ENCODE measurements at places on chromosomes 5 and 9.

DNA sequence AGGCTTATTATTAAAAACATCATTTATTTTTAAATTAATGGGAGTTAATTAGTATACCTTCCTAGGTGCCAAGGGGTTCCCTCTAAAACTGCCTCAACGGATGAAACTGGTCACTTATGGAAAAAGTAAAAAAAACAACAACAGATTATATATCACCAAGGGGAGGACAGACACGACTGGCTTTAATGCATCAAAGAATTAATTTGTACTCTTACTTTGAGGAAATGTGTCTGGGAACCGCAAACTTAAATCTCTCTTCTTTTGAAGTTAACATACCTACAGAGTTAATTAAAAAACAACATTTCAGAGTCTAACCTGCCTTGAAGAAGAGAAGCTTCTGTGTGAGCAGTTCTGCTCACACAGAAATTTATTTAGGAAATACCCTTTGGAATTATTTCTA, 354.6 kb downstream of the LRRC70 start:
- DNase-seq, result no peak

GRCh38 chr9:107484117-107484723, 5.3 kb downstream of the KLF4 start:
- peak; percentile 62 for DNase-seq

GRCh38 chr9:75824816-75825568, 65.5 kb upstream of the PCSK5 start:
- no peak for DNase-seq

DNA sequence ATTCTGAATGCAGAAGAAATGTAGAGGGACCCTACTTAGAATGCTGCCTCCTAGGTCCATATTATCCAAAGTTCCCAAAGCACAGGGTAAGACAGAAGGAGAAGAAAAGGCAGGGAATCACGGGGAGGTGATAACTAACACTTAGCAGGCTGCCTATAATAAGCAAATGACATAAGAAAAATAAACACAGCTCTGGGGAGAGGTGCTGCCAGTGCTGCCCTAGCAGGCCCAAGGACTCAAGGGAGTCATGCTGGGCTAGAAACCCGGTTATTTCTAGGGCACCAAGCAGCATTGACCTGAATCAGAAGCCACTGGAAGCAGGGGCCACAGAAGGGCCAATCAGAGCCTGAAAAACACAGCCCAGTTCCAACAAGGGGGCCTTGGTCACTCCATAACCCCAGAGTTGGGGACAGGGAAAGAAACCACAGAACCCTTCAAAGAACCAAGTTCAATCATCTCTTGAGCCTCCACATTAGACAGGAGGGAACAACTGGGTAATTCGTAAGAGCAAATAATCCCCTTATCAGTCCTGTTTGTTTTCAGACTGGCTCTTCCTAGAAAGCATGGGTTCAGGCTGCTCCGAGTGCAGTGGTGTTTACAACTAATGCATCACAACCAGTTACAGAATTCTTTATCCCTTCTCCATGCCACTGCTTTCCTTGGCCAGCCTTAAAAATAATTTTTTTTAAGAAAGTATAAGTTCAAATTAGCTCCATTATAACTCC, 24.0 kb downstream of the NRG2 start:
- DNase-seq, result no peak

- no peak for DNase-seq
Observed at GRCh38 chr5:127935398-127935797, 148.2 kb upstream of the SLC12A2 start.

GRCh38 chr9:28135549-28135948, 562.3 kb upstream of the C9orf72 start:
- no peak for DNase-seq

DNA sequence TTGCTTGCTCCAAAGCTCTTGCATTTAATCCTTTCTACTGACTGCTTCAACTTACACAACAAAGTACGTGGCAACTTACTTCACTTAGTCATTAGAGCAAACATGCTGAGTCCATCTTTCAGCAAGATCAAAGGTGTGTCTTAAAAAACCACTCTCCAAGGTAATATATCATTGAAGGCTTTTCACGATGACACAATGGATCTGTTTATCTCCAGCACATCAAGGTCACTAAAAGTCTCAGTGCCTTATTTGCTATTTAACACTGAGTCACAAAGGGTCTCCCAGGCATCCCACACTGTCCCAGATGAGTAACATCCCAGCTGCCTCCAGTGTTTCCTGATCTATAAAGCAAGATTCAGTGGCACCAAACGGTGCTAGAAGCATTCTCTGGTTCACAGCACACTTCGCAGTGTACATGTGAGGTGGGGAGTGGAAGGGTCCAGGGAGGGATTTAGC, 3.7 kb upstream of the CLK4 start:
- DNase-seq, result peak; percentile 43

DNA sequence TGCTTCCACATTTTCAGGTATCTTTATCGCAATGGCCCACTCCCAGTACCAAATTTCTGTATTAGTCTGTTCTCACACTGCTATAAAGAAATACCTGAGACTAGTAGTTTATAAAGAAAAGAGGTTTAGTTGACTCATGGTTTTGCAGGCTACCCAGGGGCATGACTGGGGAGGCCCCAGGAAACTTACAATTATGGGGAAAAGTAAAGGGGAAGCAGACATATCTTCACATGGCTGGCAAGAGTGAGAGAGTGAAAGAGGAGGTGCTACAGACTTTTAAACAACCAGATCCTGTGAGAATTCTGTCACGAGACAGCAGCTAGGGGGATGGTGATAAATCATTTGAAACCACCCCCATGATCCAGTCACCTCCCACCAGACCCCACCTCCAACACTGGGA, 238.2 kb upstream of the DMAC1 start:
- DNase-seq, result no peak

- DNase-seq, result peak; percentile 79
Observed at GRCh38 chr5:93236807-93237421, 344.1 kb downstream of the NR2F1-AS1 start.

DNA sequence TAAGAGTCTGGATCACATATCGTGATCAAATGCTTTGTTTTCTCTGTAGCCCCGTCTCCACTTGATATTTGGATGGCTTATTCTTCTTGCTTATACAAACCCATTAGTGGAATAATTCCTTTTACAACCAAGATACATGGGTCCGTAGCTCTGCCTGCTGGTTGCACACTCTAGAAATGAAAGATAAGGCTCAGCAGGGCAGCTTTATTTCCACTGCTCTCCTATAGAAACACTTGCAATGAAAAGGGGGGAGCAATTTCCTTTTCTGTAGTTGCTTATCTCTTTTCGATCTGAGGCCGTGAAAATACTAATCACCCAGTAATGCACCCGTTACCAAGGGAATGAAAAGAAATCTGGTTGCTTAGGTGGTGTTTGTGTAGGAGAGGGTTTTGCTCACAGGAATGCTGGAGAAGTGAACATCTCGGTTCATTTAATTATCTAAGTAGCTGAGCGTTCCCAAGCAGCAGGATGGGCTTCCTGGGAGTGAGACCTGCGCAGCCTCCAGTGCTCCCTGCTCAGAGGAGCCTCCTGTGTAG, 131.7 kb downstream of the ADAMTS16 start:
- peak; percentile 17 for DNase-seq

- DNase-seq, result no peak
Observed at GRCh38 chr9:93461821-93462220, 8.4 kb upstream of the FAM120AOS start.

DNA sequence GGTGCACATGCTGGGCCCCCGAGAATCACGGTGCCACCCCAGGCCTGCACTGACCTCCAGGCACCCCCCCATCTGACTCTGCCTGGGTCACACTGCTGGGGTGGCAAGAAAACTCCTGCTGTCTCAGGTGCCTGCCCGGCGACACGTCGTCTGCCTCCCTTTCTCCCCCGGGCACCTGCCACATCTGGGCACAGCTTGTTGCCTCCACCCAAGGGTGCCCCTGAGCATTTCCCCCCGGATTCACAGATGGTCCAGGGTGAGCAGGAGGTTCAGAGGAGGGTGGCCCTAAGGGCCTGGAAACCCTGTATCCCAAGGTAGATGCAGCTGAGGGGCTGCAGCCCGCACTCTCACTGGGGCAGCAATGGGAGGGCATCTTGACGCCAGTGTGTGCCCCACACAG, 14.9 kb upstream of the QSOX2 start:
- DNase-seq, result no peak

DNA sequence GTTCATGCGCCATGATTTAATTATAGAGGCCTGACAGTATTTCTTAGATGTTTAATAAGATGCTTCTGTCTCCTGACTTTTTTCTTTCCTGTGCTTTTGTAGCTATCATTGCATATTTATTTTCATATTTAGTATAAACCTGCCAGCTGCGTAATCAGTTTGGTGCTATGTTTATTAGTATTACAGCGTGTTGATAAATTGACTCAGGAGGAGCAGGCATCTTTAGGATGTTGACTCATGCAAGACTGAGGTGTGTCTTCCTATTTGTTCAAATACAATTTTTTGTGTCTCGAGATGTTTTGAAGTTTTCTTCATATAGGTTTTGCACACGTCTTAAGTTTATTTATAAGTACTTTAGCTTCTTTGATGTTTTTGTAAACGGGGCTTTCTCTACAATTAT, 35.9 kb upstream of the EXOC3 start:
- DNase-seq, result no peak

DNA sequence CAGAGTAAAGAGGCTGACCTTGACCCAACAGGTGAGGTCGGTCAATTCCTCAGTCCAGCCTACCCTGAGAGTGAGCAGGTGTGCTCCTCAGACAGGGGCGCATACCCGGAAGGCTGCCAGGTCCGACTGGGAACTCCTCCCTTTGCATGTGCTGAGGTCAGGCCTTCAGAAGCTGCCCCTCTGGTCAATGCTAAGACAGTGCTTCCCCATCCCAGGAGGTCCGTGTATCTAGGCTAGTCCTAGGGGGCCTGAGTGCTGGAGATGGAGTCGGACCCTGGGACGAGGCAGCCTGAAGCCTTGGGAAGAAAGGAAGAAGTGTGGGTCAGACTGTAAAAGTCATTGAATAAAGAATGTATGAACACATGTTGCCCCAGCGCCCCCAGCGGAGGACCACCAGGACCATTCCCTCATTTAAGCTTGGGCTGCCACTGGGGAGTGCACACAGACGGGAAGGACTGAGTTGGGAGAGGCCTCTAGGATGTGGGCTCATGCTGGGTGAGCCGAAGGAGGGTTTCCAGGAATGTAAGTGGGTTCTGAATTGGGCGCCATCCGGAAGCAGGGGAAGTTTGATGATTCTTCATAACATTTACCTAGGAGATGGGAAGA, 41.0 kb upstream of the GFPT2 start:
- DNase-seq, result no peak

GRCh38 chr9:122949696-122950095, 8.9 kb downstream of the RABGAP1 start:
- DNase-seq, result no peak

DNA sequence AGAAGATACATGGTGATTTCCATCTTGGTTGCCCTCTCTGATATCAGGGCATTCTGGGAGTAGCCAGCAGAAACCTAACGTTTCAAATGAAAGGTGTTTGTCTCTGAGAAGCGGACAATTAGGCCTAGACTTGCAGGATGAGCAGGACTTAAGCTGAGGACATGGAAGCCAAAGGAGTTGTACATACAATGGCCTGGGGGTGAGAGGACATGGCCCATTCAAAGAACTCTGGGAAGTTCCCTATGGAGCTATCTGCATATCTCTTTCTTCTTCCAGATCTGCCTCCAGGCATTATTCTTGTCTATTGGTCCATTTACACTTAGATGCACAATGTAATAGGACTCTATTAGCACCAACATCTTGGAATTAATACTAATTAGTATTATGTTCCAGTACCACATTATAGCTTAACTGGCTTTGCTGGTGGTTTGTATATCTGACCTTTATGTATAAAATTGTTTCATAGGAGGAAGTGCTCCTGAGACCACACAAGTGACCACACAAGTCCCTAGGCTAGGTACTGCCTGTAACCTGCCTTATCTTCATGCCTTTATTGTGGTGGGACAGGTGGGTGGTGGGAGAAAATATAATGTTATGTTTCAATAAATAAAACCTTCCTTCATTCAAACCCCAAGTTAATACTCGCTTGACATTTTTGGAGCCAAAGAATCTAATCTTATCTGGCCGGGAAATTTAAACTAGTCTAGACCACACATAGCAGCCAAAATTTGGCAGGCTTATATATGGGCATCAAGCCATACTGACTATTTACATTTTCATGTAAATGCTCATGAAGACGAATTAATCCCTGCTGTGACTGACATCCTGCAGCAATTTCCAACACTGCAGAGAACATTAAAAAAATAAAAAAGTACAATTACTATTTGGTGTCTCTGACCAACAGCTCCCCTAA, 52.1 kb upstream of the EQTN start:
- no peak for DNase-seq

GRCh38 chr5:55541056-55541635, 6.4 kb upstream of the PLPP1 start:
- no peak for DNase-seq

GRCh38 chr5:149833116-149833827, 103.2 kb downstream of the PPARGC1B start:
- no peak for DNase-seq

DNA sequence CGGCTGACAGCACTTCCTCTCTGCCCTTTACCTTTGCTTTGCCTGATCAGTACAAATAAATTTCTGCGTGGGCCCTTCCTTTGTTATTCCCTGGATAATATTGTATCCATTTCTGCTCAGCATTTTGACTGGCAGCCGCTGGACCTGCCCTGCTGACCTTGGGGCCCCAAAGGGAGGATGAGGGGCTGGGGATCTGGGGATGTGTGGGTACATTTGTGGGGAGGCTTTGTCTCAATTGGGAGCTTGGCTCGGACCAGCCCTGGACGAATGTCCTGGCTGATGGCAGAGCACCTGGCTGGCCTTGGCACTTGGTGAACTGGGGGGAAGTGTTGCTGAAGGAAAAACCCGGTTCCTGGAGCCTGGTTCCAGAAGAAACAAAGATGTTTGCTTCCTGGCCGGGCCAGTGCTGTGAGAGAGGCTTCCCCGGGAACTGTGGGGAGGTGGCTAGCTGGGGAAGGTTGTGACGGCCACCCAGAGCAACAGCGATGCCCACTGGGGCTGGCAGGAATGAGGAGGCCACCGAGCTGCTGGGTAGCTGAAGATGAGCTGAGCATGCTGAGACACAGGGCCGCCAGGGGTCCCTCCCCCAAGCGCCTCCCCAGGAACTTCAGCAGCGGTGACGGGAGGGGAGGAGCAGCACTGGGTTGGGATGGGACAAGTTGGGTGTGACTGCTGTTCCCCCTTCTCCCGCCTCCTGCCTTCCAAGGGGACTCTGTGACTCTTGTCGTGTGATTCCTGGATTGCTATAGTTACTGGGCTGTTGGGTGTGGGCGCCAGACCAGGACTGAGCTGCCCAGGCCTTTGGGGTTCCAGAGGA, 8.4 kb downstream of the LMX1B start:
- DNase-seq, result no peak

DNA sequence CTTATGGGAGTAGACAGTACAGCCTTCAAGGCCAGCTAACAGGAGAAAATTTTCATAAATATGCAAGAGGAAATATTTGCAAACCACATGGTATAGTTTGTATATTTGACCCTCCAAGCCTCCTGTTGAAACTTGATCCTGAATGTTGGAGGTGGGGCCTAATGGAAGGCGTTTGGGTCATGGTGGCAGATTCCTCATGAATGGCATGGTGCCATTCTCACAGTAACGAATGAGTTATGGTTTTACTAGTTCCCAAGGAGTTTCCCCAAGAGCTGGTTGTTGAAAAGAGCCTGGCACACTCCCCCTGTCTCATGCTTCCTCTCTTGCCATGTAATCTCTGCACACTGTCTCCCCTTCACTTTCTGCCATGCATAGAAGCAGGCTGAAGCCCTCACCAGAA, 3.3 kb upstream of the PAIP1 start:
- no peak for DNase-seq

GRCh38 chr9:99044827-99045226, 60.1 kb upstream of the TGFBR1 start:
- no peak for DNase-seq

Data from RWPE1 (cell line).